CD4-positive, alpha-beta memory T cell (primary cell): ENCODE measurements at places on chromosomes 4 and X. TPM values are rescaled to one million over a fixed set of nuclear protein-coding genes. Genes with fewer than 3 reads are reported as not detected.

DNA sequence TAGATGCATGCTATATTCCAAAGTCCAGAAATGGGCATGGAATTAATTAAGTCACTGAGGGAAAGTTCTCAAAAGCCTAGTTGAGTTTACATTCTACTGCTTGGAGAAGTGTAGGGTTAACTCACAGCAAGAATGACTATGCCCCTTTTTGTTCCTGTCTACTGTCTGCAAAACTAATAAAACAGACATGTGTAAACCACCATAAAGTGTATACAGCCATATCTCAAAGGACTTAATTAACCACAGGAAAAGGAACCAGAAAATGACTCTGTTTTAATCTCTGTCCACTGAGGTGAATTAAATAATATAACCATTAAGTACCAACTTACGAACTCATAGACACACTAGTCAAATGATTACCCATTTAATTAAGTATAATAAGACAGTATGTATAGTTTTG, 84.9 kb downstream of the PRDM5 start:
- no peak for DNase-seq

DNA sequence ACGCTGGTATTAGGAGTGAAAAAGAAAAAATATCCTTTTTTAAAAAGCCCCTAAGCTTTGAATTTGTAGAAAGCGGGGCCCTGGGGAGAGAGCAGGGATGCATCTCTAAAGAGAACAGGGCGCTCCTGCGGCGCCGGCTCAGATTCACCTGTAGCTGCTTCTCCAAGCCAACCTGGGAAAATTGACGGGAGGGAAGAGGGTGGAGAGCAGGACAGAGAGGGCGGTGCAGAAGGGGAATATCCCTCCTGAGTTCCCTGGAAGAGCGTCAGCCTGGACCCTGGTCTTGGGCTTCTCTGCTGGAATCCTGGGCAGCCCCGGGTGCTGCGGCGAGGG, 776 bp upstream of the SOWAHD start:
- DNase-seq: no peak

The POU3F4 gene
- polyA plus RNA-seq: not detected

GRCh38 chrX:142483965-142484364, 278.9 kb upstream of the MAGEC2 start:
- DNase-seq: no peak

DNA sequence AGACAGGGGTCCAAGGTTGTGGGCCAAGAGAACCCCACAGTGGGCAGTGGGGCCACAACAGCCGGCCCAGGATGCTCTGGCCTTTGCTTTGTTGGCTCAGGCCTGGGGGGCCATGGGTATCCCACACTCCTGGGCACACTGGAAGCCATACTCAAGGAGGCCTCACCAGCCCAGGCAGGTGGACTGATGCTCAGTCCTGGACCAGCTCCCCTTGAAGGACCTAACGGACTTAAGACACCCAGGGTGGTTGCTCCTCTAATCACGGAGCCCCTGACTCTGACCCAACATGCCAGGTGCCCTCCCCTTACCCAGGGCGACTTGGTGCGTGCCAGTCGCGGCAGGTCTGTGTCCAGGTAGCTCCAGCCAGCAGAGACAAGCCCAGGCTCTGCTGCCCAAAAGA, 50.8 kb downstream of the ZFYVE28 start:
- DNase-seq: no peak
